ENCODE measurements at places on chromosomes 5 and 9.

DNA sequence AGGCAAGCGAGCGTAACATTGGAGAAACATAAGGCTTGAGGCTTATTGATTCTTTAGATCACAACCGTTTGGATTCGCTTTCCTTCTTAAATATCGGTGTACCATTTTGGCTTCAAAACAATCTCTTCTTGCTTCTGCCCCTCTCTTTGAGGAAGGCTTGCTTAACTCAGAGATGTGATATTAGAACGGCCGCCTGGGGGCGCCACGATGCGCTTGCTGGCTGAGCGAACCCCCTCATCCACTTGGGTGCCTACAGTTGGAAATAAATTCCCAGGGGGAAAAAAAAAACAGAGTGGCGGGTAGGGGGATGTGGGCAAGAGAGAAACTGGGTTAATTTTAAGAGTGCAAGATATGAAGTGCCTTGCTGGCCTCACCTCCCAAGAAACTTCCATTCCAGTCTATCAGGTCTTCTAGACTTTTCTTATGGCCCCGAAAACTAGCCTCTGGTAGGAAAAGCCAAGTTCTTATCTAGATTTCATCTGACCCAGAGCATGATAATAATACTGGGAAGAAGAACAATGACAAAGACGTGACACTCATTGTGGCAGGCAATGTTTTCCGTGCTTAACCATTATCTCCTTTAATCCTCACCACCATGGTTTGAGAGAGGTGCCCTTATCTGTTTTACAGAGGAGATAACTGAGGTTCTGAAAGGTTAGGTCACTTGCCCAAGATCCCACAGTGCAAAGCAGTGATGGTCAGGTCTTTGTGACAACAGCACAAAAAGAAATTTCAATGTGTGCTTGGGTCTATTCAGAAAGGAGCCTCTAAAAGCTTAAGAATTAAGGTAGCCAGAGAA is 115.8 kb downstream of the DPYSL3 start:
- no peak for DNase-seq

- DNase-seq: no peak
These were observed 145.6 kb upstream of the TSLP start for GRCh38 chr5:110925916-110926315.

GRCh38 chr5:158068964-158069363 is 210.0 kb upstream of the CLINT1 start:
- no peak for DNase-seq

- DNase-seq: no peak
These were observed 647.8 kb downstream of the CDH9 start for GRCh38 chr5:26390608-26391007.
